ENCODE measurements at places on chromosomes 16 and 17.

- DNase-seq: no peak
These were observed 260.6 kb downstream of the CPPED1 start for GRCh38 chr16:12542818-12543699.

- DNase-seq: no peak
These were observed 284.2 kb downstream of the SNX29 start for GRCh38 chr16:12260647-12261262.

- DNase-seq: peak; percentile 44
These were observed 7.5 kb upstream of the SLC35B1 start for GRCh38 chr17:49715216-49715615.

GRCh38 chr16:31460582-31461002 is 1.3 kb downstream of the ARMC5 start:
- no peak for DNase-seq

- DNase-seq: no peak
These were observed 22.9 kb downstream of the CNGB1 start for GRCh38 chr16:57948027-57948426.

DNA sequence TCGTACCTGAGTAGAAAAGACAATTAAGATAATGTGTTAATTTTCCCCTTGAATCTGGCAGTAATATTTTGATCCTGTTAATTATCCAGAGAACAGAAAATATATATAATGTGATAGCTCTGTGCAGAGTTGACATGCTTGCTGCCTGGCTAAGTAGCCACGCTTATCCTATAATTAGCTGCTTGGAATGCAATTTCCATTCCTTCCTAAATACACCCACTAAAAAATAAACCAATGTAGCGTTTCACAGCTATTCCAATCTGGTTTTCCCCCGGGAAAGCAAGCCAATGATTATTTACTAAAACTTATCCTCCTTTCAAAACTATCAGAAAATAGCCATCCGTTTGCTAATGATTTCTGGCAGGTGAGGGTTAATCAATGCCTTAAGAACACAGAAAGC is 134.5 kb upstream of the IRX5 start:
- DNase-seq: no peak

- DNase-seq: no peak
These were observed 26.9 kb upstream of the SLC38A8 start for GRCh38 chr16:84069540-84069939.

- no peak for DNase-seq
These were observed 15.3 kb downstream of the XPO6 start for GRCh38 chr16:28196387-28196987.

DNA sequence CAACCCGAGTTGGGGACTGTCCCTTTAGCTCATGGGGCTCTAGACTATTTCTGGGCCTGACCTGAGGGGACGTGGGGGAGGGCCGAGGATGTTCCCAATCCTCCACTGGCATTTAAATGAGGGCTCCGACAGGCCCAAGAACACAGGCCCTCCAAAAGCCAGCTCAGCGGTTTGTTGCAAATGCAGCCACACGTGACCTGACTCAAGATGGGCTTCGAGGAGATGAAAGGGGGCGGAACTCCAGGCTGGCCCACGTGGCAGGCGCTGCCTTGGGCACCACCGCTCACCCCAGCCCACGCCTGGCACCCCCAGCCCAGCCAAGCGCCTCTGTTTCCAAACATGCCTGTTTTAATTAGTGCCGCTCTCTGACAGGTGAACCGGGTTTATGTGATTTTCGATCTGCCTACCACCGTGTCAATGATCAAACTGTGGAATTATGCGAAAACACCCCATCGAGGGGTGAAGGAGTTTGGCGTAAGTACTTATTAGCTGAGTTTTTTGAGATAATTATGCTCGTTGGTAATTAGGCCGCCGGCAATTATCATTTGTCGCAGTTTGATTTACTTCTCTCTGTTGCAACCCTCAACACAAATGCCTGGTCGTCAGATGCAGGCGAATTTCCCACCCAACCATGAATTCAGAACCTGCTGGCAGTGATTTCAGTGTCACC is 226.7 kb downstream of the KATNIP start:
- no peak for DNase-seq
